ENCODE measurements at places on chromosomes 5 and 9. TPM values are rescaled to one million over a fixed set of nuclear protein-coding genes. Genes with fewer than 3 reads are reported as not detected.
A peak's percentile ranks its signal among the peaks of the same experiment; 100 is the strongest.

- H3K27me3 ChIP-seq: no peaks in the 10 kb centered on the region
- no peak overlapping the region for H3K27ac ChIP-seq
- H3K36me3 ChIP-seq: no peaks in the 10 kb centered on the region
- DNase-seq: no peak
Observed at GRCh38 chr5:179310439-179311090, 34.7 kb downstream of the ADAMTS2 start.

DNA sequence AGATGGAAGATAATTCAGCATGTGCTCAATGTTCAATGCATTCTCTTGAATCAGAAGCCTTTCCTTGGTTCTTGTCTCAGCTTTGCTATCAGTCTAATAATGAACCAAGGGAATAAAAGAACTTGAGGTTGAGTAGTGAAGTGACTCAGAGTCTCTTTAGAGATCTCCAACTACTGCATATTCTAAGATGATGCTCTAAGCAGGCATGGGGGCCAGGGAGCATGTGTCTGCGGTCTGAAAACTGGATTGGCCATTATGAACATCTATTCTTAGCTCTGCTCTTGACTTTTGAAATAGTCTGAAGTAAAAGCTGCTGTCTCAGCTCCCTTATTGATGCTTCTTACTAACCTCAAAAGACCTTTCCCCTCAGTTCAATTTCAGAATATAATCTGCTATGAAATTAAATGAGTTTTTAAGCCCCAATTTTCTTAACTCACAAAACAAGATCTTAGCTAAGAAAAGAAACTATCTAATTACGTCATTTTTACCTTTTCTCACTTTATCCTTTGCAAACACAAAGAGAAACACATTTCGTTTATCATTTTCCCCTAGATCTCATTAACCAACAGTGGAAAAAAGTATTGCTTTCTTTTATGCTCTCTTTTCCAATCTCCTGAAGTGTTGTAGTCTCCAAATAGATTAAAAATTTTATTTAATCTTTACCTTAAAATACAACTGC, 44.8 kb downstream of the PLCXD3 start:
- H3K27me3 ChIP-seq: no peaks in the 10 kb centered on the region
- H3K36me3 ChIP-seq: no peaks in the 10 kb centered on the region
- no peaks in the 10 kb centered on the region for H3K4me1 ChIP-seq
- DNase-seq: no peak
- no peak overlapping the region for H3K27ac ChIP-seq

- H3K4me1 ChIP-seq: no peaks in the 10 kb centered on the region
- H3K27ac ChIP-seq: no peak overlapping the region
- no peaks in the 10 kb centered on the region for H3K27me3 ChIP-seq
- peak; percentile 53 for DNase-seq
- H3K4me3 ChIP-seq: no peak overlapping the region
Observed at GRCh38 chr9:15104826-15105420, 194.7 kb upstream of the FREM1 start.

- H3K27ac ChIP-seq: peak within 1 kb of the TSS; percentile 21
- DNase-seq: peak; percentile 87
- H3K4me3 ChIP-seq: peak within 1 kb of the TSS; percentile 61
- H3K27me3 ChIP-seq: no peaks in the 10 kb centered on the region
- peaks cover 14% of the 10 kb centered on the region for H3K4me1 ChIP-seq
Observed at GRCh38 chr5:177086654-177087397, at the start of gene FGFR4. Gene FGFR4, plus strand, starts transcription at chr5:177086915. Its CDS starts 2,688 bp downstream, at chr5:177089603.

DNA sequence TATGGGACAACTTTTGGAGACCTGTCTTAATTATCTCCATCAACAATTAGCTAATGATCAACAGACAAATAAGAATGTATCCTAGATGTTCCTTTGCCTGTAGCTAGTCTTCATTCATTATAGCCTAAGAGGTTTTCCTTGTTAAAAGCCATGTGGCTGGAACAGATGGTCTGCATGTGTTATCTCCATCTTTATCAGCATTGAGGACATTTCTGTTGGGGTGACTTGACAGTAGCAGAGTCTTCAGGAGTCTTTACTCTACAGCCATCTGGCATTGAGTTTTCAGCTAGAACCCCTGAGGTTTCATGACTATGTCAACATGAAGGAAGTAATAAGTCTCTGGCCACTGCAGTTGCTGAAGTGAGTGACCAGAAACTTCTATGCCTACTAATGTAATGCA, 106.6 kb upstream of the TLE4 start:
- H3K4me3 ChIP-seq: no peak overlapping the region
- no peaks in the 10 kb centered on the region for H3K4me1 ChIP-seq
- H3K27me3 ChIP-seq: no peaks in the 10 kb centered on the region
- DNase-seq: no peak
- no peaks in the 10 kb centered on the region for H3K36me3 ChIP-seq
- no peak overlapping the region for H3K27ac ChIP-seq

DNA sequence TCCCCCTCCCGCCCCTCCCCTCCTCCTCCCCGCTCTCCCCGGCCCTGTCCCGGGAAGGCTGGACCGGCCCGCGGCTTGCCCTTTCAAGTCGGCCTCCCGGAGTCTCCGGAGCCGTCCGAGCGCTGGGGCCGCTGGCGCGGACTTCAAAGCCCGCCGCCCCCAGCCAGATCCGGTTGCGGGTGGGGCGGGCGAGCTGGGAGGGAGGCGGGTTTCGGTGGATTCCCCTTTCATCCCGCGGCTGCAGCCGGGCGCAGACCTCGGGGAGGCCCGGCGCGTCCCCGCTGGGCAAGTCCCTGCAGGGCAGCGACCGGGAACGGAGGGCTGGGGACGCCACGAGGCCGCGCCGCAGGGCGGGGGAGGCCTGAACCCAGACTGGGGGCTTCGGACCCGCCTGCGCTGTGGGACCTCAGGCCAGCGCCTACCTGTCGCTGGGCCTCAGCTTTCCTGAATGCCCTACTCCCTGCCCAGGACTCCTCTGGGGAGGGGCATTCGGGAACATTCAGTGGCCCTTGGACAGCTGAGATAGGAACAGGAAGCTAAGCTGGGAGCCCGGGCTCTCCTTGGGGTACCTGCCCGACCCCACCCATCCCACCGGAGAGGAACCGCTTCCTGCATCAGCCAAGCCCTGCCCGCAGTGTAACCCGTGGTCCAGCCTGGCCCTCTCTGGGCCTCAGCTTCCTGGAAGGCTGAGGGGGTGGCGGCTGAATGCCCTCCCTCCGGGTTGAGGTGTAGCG, 23.4 kb downstream of the C9orf50 start:
- H3K27ac ChIP-seq: no peak overlapping the region
- no peaks in the 10 kb centered on the region for H3K36me3 ChIP-seq
- H3K4me1 ChIP-seq: peaks cover 21% of the 10 kb centered on the region
- peaks cover 21% of the 10 kb centered on the region for H3K27me3 ChIP-seq
- DNase-seq: no peak

- H3K27ac ChIP-seq: no peak overlapping the region
- no peak overlapping the region for H3K4me3 ChIP-seq
- no peaks in the 10 kb centered on the region for H3K27me3 ChIP-seq
- no peak for DNase-seq
- no peaks in the 10 kb centered on the region for H3K4me1 ChIP-seq
- no peaks in the 10 kb centered on the region for H3K36me3 ChIP-seq
Observed at GRCh38 chr5:117144086-117144485, 569.5 kb upstream of the SEMA6A start.

DNA sequence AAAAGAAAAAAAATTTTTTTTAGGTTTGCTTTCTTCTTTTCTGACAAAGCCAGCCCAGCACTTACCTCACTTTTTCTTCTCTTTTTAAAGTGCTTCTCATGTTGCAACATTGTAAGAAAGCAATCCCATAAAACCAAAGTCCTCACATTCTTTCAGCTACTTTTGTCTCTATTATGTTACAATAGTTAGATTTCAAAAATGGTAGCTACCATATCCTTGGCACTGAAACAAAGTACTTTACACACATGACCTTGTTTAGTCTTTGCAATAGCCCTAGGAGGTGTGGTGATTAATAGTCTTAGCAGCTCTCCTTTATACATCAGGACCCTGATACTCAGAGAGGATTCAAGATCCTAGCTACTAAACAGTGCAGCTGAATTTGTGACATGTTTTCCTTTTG, 23.5 kb upstream of the CARTPT start:
- H3K4me3 ChIP-seq: no peak overlapping the region
- H3K36me3 ChIP-seq: no peaks in the 10 kb centered on the region
- H3K27me3 ChIP-seq: no peaks in the 10 kb centered on the region
- no peaks in the 10 kb centered on the region for H3K4me1 ChIP-seq

GRCh38 chr5:151288180-151288579, 15.4 kb downstream of the SLC36A3 start:
- peaks cover 6% of the 10 kb centered on the region for H3K4me1 ChIP-seq
- no peak for DNase-seq
- H3K4me3 ChIP-seq: no peak overlapping the region
- H3K36me3 ChIP-seq: no peaks in the 10 kb centered on the region
- H3K27me3 ChIP-seq: no peaks in the 10 kb centered on the region

DNA sequence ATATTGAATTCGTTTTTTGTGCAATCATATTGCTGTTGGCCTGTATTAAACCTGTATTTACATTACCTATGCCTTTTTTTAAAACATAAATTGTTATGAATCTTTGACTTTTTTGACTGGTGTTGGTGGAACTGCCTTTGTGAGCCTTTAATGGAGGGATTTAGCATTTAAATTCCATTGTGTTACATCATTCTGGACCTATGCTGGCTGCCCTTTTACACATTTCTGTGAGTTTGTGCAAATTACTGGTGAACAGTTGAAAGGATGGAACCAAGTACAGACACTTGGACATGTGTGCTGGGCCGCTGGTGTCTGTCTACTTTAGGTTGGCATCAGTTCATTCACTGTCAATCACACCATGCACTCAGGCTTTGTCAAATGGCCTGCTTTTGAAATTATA, 3.4 kb downstream of the SNX18 start:
- H3K27ac ChIP-seq: no peak overlapping the region
- H3K36me3 ChIP-seq: peaks cover 3% of the 10 kb centered on the region
- H3K27me3 ChIP-seq: peaks cover 16% of the 10 kb centered on the region
- peak overlapping the region; percentile 44 for H3K4me3 ChIP-seq
- peaks cover 7% of the 10 kb centered on the region for H3K4me1 ChIP-seq
- DNase-seq: no peak

Gene HAND1
- not detected for total RNA-seq

Gene SPATA31A3
- total RNA-seq: not detected

Gene NRG2
- total RNA-seq: 0.21 TPM

Gene BASP1
- total RNA-seq: 95.2 TPM

Gene KIF4B
- 0.08 TPM for total RNA-seq

Gene LAMC3
- 12.3 TPM for total RNA-seq

Gene SAPCD2
- 30.3 TPM for total RNA-seq

Gene MEIKIN
- total RNA-seq: not detected

Measured in H1 (cell line).